ENCODE measurements at places on chromosomes 4 and X.

- DNase-seq, result no peak
Observed at GRCh38 chrX:139204898-139205667, 325.5 kb upstream of the F9 start.

GRCh38 chr4:25330905-25331808 is 18.6 kb downstream of the ZCCHC4 start:
- DNase-seq, result no peak

GRCh38 chrX:154470434-154470833 is 8.6 kb downstream of the LAGE3 start:
- no peak for DNase-seq

DNA sequence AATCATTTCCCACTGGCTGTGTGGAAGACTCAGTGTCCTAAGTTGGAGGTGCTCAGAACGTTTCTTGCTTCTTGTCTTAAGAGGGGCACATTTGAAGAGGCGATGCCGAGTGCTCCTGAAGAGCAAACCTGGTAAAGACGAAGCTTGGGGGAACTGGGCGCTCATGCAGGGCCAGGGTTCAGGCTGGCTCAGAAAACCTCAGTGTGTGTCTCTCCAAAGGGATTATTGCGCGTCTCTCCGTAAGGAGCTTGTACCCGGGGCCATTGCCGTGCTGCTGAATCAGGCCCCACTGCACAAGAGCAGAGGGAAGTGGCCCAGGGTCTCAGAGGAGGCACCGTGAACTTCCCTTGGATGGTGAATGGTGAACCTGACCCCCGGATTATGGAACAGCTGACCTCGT is 44.4 kb downstream of the PSAPL1 start:
- DNase-seq, result no peak

DNA sequence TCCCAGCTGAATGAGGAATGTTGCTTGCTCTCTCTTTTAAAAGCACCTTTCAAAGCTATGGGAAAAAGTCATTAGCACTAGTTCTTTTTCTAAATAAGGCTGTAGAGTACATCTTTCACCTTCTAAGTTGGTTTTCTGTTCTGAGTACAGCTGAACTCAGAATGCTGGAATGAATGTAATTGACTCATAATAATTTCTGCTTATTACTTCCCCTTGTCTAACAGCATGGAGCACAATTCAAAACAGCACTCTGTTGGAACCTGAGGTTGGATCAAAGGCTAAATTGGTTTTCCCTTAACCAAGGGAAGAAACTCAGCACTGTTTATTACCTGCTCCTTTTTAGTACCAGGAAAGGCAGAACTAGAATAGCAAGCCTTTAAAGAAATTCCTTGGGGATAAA is 33.5 kb upstream of the CYP2U1 start:
- DNase-seq, result no peak

GRCh38 chr4:180394312-180394711 is 1848.9 kb upstream of the TENM3 start:
- DNase-seq, result no peak

- DNase-seq, result no peak
Observed at GRCh38 chr4:98618680-98619079, 39.7 kb downstream of the TSPAN5 start.

DNA sequence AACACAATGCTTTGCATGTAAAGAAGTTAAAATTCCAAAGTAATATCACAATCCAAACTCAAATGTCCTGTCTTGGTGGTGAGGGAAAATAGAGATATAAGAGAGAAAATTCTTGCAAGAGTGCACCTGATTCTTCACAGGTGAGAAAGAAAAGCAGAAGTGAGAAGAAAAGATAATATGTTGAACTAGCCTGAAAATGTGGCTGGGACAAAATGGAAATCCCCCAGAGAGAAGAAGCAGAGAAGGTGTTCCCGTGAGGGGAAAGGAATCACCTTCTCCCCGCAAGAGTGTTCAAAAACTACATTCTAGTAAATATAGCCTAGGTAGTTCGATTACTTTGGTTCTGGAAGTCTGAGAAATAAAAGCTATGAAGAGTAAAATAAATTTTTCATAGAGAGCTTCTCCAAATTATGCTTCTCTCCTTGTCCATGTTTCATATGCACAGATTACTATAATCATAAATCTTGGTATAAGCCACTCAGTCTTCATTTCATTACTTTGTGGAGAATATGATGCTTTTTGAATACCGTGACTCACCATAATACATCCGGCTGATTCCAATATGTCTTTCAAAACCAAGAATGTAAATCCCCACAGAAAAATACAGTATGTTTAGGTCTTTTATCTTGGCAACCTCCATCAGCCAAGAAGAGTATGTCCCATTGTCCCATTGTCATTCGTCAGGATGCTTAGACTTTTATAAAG is 63.1 kb downstream of the COX18 start:
- DNase-seq, result no peak

GRCh38 chrX:151085207-151085606 is 91.2 kb upstream of the GPR50 start:
- no peak for DNase-seq

DNA sequence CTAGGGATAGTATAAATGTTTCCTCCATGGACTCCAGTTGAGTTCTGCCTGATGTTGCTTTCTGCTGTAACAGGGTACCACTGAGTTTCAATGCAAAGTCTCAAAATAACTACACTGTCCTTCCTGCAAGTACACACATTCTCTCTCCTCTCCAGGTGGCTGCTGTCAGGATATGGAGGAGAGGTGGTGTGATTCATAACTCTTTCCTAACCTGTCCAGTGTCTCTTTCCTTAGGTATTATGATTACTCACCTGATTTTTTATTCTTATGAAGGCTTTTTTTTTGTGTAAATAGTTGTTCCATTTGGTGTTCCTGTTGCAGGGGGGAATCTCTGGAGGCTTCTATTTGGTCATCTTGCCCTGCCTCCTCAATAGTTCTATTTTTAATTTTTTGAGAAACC is 39.8 kb upstream of the POF1B start:
- DNase-seq, result no peak

Data from C1 segment of cervical spinal cord (tissue), 14 donors.